ENCODE measurements at places on chromosomes 3 and 15. TPM values are rescaled to one million over a fixed set of nuclear protein-coding genes. Genes with fewer than 3 reads are reported as not detected.
A peak's percentile ranks its signal among the peaks of the same experiment; 100 is the strongest.

DNA sequence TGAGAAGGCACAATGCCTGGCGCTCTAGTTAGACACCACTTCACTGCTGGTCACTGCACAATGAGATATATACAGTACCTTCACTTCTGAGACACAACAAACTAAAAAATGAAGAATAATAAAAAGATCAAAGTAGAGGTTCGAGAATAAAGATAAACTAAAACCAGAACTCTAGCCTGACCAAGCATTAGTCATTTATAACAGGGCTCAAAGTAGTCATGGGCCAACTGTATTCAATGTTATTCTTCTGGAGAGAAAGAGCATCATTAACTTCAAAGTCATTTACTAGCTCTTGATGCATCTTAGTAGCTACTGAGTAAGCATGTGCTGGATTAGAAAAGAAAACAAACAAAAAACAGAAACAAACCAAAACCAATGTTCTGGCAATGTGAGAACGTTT is 145.2 kb downstream of the SSR3 start:
- H3K27me3 ChIP-seq = no peaks in the 10 kb centered on the region
- H3K36me3 ChIP-seq = no peaks in the 10 kb centered on the region
- H3K27ac ChIP-seq = no peak overlapping the region

The ARRDC4 gene
- 3.2 TPM for total RNA-seq

The SHC4 gene
- not detected for total RNA-seq

DNA sequence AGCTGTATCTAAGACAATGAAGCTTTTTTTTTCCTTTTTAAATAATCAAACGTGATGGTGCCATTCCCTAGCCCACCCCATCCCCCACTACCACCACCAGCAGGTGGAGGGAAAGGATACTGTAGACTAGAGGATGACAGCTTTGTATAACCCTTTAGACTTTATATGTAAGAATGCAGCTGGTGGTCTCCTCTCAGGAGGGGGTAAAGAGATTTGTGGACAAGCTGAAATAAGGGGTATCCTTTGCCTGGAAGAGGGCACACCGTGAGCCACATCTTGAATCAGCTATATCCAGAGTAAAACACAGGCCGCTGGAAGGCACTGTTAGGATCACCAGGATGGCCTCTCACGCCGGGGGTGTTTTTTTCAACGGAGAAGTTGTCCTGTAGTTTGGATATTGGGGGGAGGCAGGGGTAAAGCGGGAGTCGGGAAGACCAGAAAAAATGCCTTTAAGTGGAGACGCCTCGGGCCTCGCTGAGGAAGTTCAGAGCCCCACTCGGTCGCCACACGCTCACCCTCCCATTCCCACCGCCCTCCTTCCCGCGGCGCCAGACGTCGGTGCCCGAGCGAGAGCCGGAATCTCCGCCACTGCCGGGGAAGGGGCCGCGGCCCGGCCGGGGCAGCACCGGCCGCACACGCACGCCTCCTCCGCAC is 986 bp downstream of the KPNA4 start:
- peak overlapping the region; percentile 50 for H3K4me3 ChIP-seq
- no peaks in the 10 kb centered on the region for H3K36me3 ChIP-seq
- peak; percentile 5 for DNase-seq
- H3K27ac ChIP-seq = peak overlapping the region; percentile 90
- peaks cover 6% of the 10 kb centered on the region for H3K4me1 ChIP-seq

- no peaks in the 10 kb centered on the region for H3K27me3 ChIP-seq
- no peak for DNase-seq
- H3K4me1 ChIP-seq = peaks cover 12% of the 10 kb centered on the region
- H3K36me3 ChIP-seq = no peaks in the 10 kb centered on the region
- H3K4me3 ChIP-seq = no peak overlapping the region
Observed at GRCh38 chr3:100270215-100270583, 9.4 kb downstream of the TBC1D23 start.

The TERC gene
- 19.0 TPM for total RNA-seq
